Activated naive CD8-positive, alpha-beta T cell treated with anti-CD3 and anti-CD28 coated beads, Interleukin-2, amount 10 ng/mL, durations not matched to agents 7 days and 5 days (primary cell): ENCODE measurements at places on chromosomes 6 and 20. TPM values are rescaled to one million over a fixed set of nuclear protein-coding genes. Genes with fewer than 3 reads are reported as not detected.

MOXD1 gene
- not detected for total RNA-seq

SENP6 gene
- 83.7 TPM for total RNA-seq

DNA sequence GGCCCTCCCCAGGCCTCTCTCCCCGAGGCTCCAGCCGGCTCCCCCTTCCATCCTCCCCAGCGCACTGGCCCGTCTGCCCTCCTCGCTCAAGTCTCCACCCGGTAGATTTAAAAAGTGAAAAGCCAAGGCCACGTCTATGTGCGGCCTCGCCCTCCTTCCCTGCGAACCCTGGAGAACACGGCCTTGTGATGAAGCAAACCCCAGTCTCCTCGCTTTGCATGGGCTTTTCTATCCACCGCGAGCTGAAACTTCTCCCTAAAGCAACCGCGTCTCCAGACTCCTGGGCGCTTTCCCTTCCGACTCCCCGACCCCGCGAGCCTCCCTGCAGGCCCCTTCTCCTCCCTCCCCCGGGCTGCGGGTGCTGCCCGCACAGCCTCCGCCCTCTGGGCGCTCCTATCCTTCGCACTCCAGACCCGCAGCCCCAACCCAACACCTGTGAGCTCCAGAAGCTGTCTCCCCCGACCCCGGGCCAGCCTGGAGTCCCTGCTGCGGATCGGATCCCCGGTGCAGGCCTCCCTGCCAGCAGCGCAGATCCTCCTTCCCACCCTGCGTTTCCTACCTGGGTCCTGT is 265.2 kb upstream of the QKI start:
- H3K27ac ChIP-seq: no peak overlapping the region
- DNase-seq: no peak
- H3K4me3 ChIP-seq: no peak overlapping the region
- H3K36me3 ChIP-seq: no peaks in the 10 kb centered on the region

GRCh38 chr6:7051780-7052442 is 55.9 kb upstream of the RREB1 start:
- H3K27me3 ChIP-seq: peaks cover 40% of the 10 kb centered on the region
- DNase-seq: peak; percentile 57
- H3K36me3 ChIP-seq: no peaks in the 10 kb centered on the region
- peak overlapping the region; percentile 57 for H3K4me3 ChIP-seq
- H3K4me1 ChIP-seq: peaks cover 8% of the 10 kb centered on the region

GRCh38 chr20:51091406-51092195 is 68.7 kb upstream of the KCNG1 start:
- no peak overlapping the region for H3K4me3 ChIP-seq
- H3K27me3 ChIP-seq: peaks cover 42% of the 10 kb centered on the region
- no peak for DNase-seq
- no peaks in the 10 kb centered on the region for H3K36me3 ChIP-seq

- no peak for DNase-seq
- H3K4me1 ChIP-seq: peaks cover 6% of the 10 kb centered on the region
- no peaks in the 10 kb centered on the region for H3K36me3 ChIP-seq
- H3K27me3 ChIP-seq: peaks cover 2% of the 10 kb centered on the region
- H3K27ac ChIP-seq: no peak overlapping the region
- no peak overlapping the region for H3K4me3 ChIP-seq
These were observed 11.1 kb upstream of the NTSR1 start for GRCh38 chr20:62697468-62697912.

DNA sequence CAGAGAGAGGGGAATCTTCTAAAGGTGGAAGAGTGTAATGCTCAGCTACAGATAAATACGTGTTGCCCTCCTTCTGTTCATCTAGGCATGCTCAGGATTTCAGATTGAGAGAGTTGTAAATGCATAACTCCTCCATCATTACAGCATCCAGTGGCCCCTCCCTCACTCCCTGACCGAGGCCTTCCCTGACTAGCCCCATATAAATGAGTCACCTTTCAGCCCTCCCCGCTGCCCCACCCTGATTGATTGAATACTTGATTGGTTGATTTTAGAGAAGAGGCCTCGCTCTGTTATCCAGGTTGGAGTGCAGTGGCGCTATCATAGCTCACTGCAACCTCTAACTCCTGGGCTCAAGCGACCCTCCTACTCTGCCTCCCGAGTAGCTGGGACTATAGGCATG is 193.7 kb downstream of the EYA2 start:
- no peak for DNase-seq
- no peak overlapping the region for H3K4me3 ChIP-seq
- no peak overlapping the region for H3K27ac ChIP-seq
- no peaks in the 10 kb centered on the region for H3K4me1 ChIP-seq
- H3K27me3 ChIP-seq: peaks cover 8% of the 10 kb centered on the region
